A375 (cell line): ENCODE measurements at places on chromosomes 2 and 18. TPM values are rescaled to one million over a fixed set of nuclear protein-coding genes. Genes with fewer than 3 reads are reported as not detected.

CD8B2 gene
- not detected in 2 replicates for total RNA-seq

COLEC12 gene
- 1.9 and 2.4 TPM in 2 replicates for total RNA-seq

DIPK1C gene
- 0.26 TPM in 1 of 2 replicates, not detected in the other for total RNA-seq

TEKT4 gene
- 0.08 TPM in 1 of 2 replicates, not detected in the other for total RNA-seq

GAL3ST2 gene
- total RNA-seq = not detected in 2 replicates

B4GALT6 gene
- total RNA-seq = 6.1 and 8.6 TPM in 2 replicates

DPYSL5 gene
- 2.4 and 3.0 TPM in 2 replicates for total RNA-seq

PROKR1 gene
- total RNA-seq = not detected in 2 replicates

PLEK gene
- not detected in 2 replicates for total RNA-seq

GCG gene
- not detected in 2 replicates for total RNA-seq

LHCGR gene
- total RNA-seq = not detected in 2 replicates

CACNB4 gene
- 0.11 and 0.34 TPM in 2 replicates for total RNA-seq

RBKS gene
- total RNA-seq = 1.2 TPM in 2 replicates

KANSL3 gene
- 18.9 and 23.8 TPM in 2 replicates for total RNA-seq
